MG63 (cell line): ENCODE measurements at places on chromosomes 6 and 20. TPM values are rescaled to one million over a fixed set of nuclear protein-coding genes. Genes with fewer than 3 reads are reported as not detected.

DNA sequence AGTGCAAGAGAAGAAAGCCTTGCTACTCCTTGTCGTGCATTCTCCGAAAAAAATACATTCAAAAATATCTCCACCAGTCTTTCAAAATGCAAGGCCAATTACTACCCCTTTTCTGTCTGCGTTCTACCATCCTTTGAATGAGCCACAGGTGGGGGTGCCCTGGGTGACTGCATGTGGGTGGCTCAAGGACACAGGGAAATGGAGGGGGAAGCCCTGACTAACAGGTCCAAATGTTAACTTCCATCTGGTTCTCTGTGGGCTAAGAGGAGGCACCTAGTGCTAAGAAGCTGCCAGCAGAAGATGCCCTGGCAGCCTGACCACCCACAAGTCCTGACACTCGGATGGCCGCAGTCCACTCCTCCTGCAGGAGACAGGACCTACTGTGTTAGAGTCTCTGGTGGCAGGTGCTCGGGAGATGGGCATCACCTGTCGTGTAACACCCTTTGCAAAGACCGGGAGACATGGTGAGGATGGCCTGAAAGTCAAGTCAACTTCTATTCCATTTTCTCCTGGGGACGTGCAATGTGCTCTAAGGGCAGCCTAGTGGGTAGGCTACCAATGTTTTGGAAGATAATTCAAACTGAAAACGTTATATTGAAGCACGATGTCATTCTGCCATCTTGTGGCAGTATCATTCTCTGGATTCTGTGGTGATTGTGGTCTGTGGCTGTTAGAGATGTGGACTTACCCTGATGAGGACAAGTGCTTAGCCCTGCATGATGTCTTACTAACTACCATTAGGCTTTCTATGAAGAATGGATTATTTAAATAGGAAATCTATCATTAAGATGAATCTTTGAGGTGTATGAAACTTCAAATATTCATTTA is 27.4 kb upstream of the IGF2R start:
- no peak for DNase-seq

The ZNF311 gene
- total RNA-seq: 1.4 TPM in 2 replicates

- no peak for DNase-seq
Measured at GRCh38 chr6:9936551-9936950, 478.3 kb downstream of the TFAP2A start.

DNA sequence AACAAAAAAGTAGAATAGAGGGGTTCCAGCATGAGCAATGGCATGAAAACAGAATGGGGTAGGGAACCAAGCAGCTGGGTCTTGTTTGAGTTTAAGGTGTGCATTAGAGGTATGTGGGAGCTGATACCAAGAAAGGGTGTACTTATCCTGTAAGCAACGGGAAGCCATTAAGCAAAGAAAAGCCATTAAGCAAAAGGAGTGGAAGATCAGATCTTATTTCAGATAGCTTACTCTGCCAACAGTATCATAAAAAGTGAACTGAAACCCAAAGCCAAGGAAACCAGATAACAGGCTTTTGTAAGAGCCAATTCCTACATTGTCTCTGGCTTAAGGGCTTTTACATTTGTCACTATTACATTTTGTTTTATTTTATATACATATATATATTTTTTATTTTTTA is 21.3 kb upstream of the BEND6 start:
- DNase-seq: no peak

DNA sequence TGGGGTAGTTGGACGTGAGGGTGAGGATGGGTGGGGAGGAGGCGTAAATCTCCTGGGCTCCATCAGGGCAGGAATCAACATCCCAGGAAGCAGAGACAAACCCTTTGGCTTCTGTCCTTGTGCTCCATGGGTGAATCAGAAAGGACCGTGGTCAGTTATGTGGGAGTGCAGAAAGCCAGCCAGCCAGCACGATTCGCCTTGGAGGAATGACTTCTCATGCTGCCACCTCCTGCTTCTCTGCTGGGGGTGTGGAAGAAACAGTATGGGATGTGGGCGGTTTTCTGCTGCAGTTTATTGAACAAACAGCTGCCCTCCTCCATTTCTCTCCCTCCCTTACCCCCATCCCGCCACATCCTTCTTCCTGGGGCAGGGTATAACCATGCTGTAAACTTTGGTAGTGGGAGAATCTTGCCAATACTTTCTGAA is 214.5 kb downstream of the SOX4 start:
- peak; percentile 82 for DNase-seq

The COL21A1 gene
- total RNA-seq: not detected in 2 replicates

The MRPS10 gene
- total RNA-seq: 61.9 and 65.5 TPM in 2 replicates
